SK-N-SH treated with all-trans-retinoic acid at 6 μM for 48 hours (cell line): ENCODE measurements at places on chromosomes 5 and 9.
A peak's percentile ranks its signal among the peaks of the same experiment; 100 is the strongest.

GRCh38 chr9:127838375-127839078 lies 15.9 kb downstream of the ENG start:
- peak; percentile 96 for ATAC-seq

DNA sequence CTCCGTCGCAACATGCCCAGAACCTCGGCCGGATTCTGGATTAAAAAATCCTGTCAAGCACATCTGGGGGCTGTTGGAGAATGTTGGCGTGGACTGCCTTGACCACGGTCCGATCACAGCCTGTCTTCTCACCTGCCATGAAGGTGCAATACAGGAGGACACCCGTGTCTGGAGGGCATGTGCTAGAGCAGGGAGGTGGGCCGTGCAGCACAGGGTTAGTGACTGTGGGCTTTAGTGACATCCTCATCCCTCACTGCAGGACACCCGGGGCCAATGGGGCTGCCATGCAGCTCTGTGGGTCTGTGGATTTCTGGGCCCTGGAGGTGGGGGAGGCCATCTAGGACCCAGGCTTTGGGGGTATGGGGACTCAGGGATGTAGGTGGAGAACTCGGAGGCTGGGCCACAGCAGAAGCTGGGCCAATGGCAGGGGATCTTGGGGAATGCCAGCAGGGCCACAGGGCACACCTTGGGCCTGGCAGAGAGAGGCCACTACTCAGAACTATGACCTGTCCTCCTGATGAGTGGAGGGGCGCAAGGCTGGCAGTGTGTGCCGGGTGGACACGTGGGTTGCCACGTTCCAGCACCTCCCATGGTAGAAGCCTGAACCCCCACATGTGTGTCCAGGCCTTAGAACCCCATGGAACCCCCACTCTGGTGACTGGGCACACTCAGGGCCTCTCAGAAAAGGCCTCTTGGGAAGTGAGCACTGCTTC lies 23.3 kb downstream of the ZDHHC11B start:
- no peak for ATAC-seq

DNA sequence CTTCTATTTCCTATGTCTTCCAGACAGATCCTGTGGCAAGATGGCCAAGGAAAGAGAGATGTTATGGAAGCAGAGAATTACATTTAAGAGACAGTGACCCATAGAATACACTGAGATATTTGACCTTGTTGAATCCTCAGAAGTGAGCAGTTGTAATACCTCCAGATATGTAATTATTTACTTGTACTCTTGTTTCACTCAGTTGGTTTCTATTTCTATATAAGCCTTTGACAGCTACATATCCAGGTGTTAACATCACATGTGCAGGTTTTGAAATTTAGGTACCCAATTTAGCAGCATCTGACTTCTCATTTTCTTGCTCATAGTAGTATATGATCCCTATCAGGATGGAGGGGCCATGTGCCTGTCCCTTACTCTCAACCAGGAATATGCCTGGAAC lies 269.5 kb downstream of the CD180 start:
- no peak for ATAC-seq

DNA sequence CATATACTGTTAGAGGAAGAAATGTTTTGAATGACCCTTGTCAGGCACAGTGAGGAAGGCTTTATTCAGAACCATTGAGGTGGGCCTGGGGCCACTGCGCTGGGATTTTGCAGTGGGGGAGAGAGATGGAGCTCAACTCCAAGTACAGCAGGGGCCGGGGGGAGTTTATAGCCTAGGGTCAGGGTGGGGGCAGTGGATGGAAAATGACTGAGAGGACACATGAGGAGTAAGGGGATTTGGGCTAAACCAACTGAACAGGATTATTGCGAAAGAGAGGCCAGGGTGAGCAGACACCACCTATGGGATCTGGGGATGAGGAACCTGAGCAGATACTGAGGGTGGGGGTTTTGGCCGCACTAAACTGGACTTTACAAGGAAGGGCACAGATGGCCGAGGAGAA lies 6.3 kb downstream of the CEP72 start:
- no peak for ATAC-seq

GRCh38 chr5:151359391-151359790 lies 12.0 kb upstream of the SLC36A2 start:
- no peak for ATAC-seq

- ATAC-seq = no peak
These were observed 1646.1 kb upstream of the CDH6 start for GRCh38 chr5:29547236-29547865.
